ENCODE measurements at places on chromosomes 2 and 18. TPM values are rescaled to one million over a fixed set of nuclear protein-coding genes. Genes with fewer than 3 reads are reported as not detected.

RUFY4 gene
- total RNA-seq: not detected

DOK1 gene
- 11.4 TPM for total RNA-seq

CTAGE1 gene
- total RNA-seq: not detected

DSG4 gene
- total RNA-seq: not detected

PSMG2 gene
- 58.0 TPM for total RNA-seq

NEB gene
- 0.41 TPM for total RNA-seq

FN1 gene
- 3,314 TPM for total RNA-seq

CNOT11 gene
- 13.7 TPM for total RNA-seq

RAMP1 gene
- 3.1 TPM for total RNA-seq

ZNF385B gene
- total RNA-seq: 4.8 TPM

IFIH1 gene
- 7.7 TPM for total RNA-seq

DPYSL5 gene
- total RNA-seq: not detected

NPPC gene
- not detected for total RNA-seq

REG1B gene
- total RNA-seq: not detected

Data from fibroblast of the aortic adventitia (primary cell).